ENCODE measurements at places on chromosomes 7 and 10.

- no peak for DNase-seq
Measured at GRCh38 chr10:100427374-100427773, 35.4 kb upstream of the WNT8B start.

DNA sequence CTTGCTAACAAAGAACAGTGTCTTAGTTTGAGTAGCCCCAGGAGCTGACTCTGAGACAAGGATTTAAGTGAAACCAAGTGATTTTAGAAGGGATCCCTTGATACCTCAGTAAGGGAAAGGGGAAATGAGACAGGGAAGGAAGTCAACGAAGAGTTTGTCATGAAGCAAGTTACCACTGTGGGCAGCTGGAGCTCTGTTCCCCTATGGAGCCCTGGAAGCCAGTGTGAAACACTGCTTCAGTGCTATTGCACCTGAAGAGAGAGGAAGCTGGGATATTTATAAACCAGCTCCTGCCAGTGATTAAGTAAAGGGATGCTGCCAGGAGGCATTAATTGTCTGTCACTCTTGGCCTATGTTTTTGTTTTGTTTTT is 58.9 kb upstream of the WAPL start:
- DNase-seq: no peak

- DNase-seq: no peak
Measured at GRCh38 chr7:4240520-4241303, 441.4 kb upstream of the FOXK1 start.

DNA sequence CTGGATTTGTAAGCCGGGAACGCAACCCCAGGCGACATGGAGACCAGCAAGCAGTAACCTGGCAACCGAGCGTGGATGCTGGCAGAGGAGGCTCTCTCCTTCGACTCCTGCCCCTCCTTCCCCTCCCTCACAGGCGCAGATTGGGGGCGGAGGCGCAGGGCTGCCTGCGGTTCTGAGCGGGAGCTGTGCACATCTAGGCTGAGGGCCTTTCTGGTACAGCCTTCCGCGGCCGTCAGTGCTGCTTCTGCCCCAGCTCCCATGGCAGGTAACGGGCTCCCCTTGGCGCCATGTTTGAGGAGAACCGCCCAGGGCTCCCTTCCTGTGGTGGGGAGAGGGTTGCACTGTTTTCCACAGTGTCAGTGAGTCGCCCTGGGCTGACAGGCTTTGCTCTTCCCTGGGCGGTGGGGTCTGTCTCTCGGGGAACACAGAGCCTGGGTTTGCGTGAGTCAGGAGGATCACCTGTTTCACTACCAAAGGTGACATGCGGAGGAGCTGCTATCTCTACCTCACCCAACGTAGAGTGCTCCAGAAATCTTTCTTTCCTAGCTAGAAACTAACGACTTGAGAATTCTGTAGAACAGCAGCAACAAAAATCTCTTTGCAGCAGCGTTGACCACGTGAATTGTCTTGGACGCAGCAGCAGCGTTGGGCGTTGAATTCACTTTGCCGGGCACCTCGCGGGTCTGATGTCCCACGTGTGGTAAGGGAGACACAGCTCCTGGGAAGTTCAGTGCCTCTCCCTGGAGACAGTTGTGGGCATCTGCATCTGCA is 154.8 kb upstream of the COBL start:
- no peak for DNase-seq

- no peak for DNase-seq
Measured at GRCh38 chr7:127807829-127808228, 155.8 kb downstream of the SND1 start.

- no peak for DNase-seq
Measured at GRCh38 chr10:128576943-128577670, 450.9 kb upstream of the MKI67 start.

DNA sequence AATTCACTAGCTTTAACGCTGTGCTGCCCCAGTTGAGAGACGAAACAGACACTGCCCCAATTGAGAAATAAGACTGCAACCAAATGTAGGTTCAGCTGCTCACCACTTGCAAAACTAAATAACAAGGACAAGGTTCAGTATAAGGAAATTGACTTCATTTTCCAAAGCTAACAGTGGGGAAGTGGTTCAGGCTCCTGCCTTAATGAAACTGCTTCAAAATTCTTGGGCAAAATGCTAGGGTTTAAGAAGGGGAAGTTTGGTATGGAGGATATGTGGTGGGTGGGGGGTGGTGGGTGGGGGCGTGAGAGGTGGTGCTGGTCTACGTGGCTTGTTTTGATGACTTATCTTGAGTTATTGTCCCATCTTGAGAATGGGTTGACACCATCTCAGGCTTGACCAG is 21.8 kb downstream of the MRPL32 start:
- no peak for DNase-seq

DNA sequence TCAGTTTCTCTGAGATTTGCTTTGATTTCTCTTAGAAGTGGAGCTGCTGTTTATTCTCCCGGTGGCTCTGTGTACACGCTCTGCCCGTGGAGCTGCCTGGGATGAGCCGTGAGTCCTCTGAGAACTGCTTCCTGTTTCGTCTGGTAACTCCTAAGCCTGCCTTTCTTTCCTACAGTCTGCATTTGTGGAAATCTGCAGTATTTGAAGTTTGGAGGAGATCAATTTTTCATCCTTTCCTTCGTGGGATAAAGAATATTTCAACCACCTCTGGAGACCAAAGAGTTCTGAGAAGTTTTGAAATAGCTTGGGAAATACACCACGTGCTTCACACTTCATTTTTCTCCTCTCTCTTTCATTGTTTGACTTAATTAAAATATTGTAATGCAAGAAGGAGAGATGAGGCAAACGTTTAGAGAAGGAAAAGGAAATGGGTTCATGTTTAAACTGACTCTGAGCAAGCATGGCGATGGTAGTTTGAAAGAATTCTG is 311.9 kb downstream of the LRMDA start:
- DNase-seq: no peak

DNA sequence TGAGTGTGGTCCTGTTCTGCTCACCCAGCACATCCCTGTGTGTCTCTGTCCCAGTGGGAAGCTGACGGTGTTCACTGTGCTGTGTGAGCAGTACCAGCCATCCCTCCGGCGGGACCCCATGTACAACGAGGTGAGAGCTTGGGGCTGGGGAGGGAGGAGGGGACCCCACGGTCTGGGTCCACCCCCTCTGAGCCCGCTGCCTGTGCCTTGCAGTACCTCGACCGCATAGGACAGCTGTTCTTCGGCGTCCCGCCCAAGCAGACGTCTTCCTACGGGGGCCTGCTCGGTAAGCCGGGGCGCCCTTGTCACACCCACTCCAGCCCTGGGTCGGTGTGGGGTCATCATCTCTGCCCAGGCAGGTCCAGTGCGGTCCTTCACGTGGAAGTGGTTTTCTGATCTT is 17.3 kb downstream of the GET4 start:
- no peak for DNase-seq

DNA sequence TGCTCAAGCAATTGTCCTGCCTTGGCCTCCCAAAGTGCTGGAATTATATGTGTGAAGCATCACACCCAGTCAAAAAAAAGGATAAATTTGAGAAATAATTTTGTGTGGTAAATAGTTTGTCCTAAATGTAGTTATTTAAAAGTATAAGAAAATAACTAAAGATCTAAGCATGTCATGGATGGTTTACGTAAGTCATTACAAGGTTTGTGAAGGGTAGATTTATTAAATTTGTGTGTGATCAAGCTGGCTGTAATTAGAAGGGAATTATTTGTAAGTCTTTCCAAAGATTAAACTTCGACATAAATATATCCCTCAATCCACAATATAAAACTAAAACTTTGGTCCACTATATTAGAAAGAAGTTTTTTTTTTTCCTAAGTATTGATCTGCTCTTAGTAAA is 28.6 kb downstream of the ORC5 start:
- no peak for DNase-seq
